ENCODE measurements at places on chromosomes 7 and 10.

DNA sequence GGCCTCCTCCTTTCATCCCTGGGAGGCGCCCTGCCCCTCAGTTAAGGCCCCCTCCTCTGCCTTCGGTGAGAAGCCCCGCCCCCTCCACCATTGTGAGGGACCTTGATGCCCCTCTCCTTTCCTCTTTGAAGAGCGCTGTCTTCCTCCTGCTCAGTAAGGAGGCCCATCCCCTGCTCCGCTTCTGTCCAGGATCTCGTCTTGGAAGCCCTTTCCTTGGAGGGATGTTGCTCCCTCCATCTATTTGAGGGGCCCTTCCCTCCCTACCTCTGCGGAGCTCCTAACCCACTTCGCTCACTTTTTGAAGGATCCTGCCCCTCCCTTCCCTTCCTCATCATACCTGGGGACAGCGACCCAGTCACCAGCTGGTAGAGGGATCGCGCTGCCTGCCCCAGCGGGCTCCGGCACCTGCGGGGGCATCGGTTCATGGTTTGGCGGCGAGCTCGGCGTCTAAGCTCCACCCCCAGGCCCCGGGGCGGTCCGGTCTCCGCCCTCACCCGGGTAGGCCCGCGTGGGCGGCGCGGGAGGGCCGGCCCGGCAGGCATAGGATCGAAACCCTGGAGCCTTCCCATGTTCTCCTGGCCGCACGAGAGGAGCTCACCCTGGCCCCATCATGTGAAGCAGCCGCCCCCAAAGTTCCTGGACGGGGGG lies 4.1 kb downstream of the KCNIP2 start:
- peak; percentile 17 for DNase-seq

DNA sequence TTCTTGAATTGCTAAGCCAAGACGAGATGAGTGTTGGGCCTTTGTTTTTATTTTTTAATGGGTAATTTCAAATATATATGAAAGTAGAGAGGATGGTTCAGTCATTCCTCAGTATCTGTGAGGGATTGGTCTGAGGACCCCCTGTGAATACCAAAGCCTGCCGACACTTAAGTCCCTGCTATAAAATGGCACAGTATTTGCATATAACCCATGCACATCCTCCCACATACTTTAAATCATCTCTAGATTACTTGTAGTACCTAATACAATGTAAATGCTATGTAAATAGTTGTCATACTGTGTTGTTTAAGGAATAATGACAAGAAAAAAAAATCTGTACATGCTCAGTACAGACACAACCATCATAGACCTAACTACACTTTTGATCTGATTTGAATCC lies 73.4 kb downstream of the NOD1 start:
- no peak for DNase-seq

DNA sequence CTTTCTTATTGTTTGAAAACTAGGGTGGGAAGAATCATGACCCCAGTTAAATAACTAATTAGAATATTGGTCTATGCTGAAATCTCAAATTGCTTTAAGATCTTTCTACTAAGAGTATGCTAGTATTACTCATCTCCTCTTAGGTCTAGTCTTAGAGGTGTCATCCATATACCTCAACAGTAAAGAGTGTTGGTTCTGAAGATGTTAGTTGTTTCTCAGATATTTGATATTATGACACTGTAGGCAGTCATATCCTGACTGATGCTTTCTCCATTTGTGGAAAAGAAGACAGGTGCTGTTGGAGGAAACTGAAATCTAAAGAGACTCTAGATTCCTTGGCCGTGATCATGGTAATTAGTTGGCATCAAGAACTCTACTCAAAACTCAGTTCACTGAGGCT lies 21.2 kb downstream of the BPGM start:
- no peak for DNase-seq

DNA sequence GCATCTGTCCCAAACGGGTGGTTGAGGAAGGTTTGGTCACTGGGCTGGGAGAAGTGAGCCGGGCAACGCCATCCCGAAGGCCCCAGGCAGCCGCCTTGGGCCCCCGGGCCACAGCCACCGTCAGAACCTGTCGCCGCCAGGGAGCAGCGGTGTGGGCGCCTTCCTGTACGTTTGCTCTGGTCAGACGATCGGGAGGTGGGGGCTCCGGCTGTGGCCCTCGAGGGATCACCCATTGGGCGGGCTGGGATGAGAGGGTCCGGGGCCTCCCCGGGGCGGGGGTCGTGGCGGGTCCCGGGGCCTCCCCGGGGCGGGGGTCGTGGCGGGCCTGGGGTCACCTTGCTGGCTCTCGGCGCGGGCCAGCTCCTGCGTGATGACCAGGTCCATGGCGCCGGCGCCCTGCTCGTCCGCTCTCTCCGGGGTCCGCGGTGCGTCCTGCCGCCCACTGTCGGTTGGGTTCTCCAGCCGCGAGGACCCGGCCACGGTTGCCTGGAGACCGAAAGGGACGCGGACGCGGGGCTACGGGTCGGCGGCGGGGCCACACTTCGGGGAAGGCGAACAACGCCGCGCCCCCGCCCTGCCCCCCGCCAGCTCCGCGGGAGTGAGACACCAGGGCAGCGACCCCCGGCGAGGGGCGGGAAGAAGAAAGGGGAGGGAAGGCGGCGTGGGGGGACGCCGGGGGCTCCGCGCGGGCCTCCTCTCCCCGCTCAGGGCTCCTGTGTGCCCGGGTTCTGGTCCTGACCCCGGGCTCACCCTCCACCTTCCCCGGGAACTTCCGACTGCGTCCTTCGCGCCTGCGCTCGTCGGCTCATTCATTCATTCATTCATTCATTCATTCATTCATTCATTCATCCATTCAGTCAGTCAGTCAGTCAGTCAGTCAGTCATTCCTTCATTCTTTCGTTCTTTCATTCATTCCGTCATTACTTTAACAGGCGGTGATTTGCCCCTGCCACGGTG lies at the start of gene CFAP46:
CFAP46 (minus strand) TSS at position 470 of the 957 bp plus-strand sequence; CDS start at position 384, 86 bp downstream.
- peak; percentile 62 for DNase-seq

GRCh38 chr7:31873816-31874597 lies 187.0 kb downstream of the PPP1R17 start:
- DNase-seq = no peak

DNA sequence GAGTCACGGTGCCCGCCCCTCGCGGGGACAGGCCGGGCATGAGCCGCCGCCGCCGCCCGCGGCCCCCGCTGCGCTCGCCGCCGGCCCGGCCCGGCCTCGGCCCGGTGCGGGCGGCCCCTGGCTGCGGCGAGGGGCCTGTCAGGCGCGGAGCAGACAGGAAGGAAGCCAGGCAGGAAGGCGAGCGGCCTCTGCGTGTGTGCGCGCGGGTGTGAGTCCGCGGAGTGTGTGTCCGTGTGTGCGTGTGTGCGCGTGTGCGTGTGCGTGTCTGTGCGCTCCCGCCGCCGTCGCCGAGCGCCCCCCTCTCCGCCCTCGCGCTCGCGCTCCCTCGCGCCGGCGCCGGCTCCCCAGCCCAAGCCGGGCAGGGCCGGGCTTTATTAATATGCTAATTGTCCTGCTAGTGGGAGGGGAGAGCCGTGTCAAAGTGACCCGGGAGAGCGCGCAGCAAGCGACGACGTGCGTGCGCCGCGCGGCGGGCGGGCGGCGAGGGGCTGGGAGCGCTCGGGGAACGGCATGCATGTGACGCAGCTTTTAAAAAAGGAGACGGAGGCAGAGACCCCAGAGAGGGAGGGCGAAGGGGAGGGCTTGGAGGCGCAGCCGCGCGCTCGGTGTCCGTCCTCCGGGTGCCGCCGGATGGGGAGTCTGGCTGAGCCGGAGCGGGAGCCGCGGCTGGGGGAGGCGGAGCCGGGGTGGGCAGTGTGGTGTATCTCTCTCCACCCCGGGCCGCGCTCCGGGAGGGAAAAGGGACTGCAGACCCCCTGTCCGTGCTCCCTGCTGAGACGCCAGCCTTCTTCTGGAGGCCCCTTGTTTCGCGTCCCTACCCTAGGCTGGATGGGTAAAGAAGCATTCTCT lies at the start of gene LDB1:
LDB1 (minus strand) TSS at position 227 of the 849 bp plus-strand sequence. CDS start 258 bp downstream, outside the sequence.
- DNase-seq = peak; percentile 74

DNA sequence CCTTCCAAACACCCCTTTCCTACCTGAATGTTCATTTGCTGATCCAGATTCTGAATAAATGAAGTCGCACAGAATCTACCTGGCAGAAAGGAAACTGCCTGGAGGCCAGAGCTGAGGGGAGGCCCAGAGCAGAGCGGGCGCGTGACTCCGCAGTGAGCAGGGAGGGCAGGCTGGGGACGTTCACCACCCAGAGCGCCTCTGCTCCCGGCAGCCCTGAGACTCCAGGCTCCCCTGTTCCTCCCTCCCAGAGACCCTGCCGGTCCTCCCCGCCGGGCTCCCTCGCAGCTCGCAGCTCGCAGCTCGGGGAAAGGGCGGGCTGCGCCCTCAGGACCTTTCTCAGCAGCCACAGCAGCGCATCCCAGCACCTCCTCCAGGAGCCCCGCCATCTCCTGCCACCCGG lies 176.7 kb upstream of the ZNF32 start:
- DNase-seq = no peak

- no peak for DNase-seq
These were observed 18.1 kb upstream of the PAXIP1 start for GRCh38 chr7:155020996-155021395.

DNA sequence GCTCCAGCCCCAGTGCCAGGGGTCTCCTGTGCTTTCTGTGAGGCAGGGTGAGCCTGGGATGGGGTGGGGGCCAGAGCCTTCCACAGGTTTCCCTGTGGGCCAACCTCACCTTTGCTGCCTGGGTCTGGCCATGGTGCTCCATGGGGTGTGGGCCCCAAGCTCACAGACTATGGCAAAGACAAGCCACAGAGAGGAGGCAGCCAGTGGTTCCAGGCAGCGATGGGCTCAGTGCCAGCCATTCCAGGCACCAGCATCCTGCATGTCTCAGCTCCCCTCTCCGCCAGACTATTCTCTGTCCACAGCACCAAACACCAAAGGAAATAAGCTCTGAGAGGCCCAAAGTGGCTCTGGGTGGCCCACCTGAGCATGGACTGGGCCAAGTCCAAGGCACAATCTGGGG lies 133.5 kb downstream of the PTPN20 start:
- DNase-seq = no peak

- DNase-seq = no peak
These were observed 120.0 kb upstream of the EGFR start for GRCh38 chr7:54898659-54899340.

DNA sequence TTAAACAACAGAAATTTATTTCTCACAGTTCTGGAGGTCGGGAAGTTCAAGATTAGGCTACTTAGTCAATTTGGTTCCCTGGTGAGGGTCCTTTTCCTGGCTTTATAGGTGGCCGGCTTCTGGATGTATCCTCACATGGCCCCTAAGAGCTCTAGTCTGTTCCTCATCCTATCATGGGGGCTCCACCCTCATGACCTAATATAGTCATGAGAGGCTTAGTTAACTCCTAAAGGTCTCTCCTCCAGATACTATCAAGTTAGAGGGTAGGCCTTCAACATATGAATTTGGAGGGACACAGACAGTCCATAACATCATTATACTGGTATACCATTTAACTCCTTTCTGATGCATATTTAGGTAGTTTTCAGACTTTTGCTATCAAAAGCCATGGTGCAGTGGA lies 7.6 kb downstream of the MAPK8 start:
- DNase-seq = no peak

DNA sequence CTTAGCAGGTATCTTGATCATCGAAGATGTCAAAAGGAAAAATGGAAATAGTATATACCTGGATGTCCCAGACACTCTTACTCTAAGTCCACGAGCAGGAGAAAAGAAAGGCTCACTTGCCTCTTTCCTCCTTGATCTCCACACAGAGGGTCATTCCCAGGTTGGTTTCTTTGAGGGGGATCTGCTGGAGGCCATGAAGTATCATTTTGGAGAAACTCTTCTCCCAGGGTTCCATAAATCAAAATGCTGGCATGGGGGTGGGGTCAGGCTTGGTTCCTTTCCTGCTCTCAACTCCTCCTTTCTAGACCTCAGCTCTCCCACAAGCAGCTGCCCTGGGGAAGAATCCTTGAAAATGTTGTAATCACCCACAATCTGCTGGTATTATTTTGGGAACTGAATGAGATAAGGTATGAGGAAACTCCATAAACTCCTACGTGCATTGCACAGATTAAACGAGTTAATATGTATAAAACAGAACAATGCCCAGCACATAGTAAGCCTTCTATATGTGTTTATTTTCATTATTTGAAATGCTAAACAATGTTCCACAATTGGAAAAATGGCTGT lies 54.4 kb downstream of the PRKCQ start:
- DNase-seq = no peak

DNA sequence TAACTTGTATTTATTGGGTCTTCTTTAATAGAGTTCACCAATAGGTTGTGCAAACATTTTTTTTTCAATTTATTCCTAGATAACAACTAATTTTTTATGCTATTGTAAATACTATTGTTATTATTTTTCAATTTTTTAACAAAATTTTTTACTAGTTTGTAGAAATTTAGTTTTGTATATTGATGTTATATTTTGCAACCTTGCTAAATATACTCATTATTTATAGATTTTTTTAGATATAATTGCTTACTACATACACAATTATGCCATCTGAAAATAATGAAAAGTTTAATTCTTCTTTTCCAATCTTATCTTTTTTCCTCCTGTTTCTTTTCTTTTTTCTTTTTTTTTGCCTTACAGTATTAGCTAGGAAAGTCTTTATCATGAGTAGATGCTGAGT lies 216.9 kb downstream of the SLC25A13 start:
- no peak for DNase-seq

DNA sequence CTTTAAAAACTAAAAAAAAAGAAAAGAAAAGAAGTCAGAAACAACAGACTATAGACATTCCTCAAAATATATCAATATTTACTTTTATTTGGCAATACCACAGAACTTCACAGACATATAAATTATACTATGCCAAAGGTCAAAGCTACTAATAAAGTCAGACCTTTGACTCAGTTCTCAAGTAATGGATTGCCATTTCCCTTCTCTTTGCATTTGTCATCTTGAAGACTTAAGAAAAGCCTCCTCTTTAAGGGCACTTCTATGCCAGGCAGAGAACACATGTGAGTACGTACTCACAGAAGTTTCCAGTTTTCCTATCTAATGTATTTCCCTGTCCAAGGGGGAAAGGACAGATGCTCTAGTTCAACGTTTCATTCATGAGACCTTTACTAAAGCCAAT lies 37.6 kb downstream of the TNPO3 start:
- DNase-seq = no peak

GRCh38 chr7:100864263-100864845 lies 2.8 kb upstream of the TRIP6 start:
- DNase-seq = no peak

DNA sequence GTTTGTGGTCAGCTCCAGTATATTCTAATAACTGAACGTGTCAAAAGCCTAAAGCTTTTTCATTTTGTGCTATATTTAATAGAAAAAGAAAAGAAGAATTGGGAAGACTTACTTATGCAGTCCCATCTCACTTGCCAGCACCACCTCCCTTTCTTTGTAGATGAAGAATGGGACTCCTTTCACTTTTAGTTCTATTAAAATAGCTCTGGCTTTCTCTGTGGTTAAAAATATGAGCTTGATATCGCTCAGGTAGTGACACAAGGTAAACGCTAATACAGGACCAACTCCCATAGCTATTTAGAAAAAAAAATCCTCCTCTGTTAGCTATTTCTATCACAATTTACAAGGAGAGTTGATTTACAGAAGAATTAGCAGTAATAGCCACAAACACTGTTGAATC lies 176.8 kb downstream of the PDE1C start:
- no peak for DNase-seq

All from NCI-H1930 (cell line).